Left renal pelvis (tissue), 4 donors: ENCODE measurements at places on chromosomes 7 and 10. TPM values are rescaled to one million over a fixed set of nuclear protein-coding genes. Genes with fewer than 3 reads are reported as not detected.

DNA sequence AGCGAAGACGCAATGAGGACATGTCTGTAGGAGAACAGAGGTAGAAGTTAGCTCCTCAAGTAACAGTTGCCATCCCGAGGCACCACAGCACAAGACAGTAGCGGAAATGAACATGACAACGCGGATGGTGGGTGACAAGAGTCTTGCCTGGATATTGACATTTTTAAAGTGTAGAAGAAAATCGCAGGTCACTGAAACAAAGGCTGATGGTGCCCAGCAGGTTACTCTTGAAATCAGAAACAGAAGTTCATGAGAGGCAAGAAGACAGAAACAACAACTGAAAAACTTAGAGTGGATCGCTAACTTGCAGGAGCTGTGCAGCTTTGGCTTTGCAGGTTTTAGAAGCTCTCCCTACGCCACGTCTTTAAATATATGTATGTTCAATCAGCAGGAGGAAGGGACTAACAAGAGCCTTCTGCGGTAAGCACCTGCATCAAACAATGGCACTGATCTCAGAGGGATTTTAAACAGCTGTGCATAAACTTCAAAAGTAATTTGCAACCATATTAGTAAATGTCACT lies 1.8 kb downstream of the PRKCQ start:
- no peak for DNase-seq

GRCh38 chr7:135441791-135442190 lies 68.1 kb downstream of the CNOT4 start:
- DNase-seq: no peak

- no peak for DNase-seq
Measured at GRCh38 chr10:52729271-52730104, 43.1 kb downstream of the MBL2 start.

DNA sequence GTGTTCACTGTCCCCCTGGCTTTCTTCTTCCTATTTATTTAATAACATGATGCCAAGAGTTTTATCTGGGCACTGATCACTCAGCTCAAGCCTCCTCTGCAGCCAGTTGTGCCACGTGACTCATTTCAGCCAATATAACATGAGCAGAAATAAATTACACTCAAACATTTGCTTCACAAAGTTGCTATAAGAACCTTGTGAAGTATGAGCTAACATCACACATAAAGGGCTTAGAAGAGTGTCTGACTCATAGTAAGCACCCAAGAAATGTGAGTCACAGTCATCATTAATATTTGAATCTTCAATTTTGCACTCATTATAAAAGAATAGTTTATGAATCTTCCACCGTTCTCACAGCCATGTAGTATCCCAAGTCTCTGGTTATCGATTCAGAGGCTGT lies 414.6 kb upstream of the NPVF start:
- DNase-seq: no peak

DNA sequence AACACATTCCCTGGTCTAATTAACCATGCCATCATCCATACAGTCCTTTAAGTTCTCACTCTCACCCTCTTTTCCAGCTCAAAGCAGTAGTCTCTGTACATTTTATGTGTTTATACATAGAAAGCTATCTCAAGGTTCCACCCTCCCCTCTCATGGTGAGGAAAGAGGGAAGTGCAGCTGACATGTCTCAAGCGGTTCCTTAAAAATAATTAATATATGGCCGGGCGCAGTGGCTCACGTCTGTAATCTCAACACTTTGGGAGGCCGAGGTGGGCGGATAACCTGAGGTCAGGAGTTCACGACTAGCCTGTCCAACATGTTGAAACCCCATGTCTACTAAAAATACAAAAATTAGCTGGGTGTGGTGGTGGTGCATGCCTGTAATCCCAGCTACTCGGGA lies 36.7 kb downstream of the ZC3HAV1 start:
- no peak for DNase-seq

GRCh38 chr10:131179361-131179760 lies 132.2 kb downstream of the TCERG1L start:
- DNase-seq: no peak

- DNase-seq: no peak
Measured at GRCh38 chr7:87027900-87028299, 31.6 kb downstream of the ELAPOR2 start.

The MMD2 gene
- polyA plus RNA-seq: 0.06 TPM

- no peak for DNase-seq
Measured at GRCh38 chr10:23558361-23558799, 119.5 kb downstream of the OTUD1 start.
